ENCODE measurements at places on chromosomes 1 and 21.

DNA sequence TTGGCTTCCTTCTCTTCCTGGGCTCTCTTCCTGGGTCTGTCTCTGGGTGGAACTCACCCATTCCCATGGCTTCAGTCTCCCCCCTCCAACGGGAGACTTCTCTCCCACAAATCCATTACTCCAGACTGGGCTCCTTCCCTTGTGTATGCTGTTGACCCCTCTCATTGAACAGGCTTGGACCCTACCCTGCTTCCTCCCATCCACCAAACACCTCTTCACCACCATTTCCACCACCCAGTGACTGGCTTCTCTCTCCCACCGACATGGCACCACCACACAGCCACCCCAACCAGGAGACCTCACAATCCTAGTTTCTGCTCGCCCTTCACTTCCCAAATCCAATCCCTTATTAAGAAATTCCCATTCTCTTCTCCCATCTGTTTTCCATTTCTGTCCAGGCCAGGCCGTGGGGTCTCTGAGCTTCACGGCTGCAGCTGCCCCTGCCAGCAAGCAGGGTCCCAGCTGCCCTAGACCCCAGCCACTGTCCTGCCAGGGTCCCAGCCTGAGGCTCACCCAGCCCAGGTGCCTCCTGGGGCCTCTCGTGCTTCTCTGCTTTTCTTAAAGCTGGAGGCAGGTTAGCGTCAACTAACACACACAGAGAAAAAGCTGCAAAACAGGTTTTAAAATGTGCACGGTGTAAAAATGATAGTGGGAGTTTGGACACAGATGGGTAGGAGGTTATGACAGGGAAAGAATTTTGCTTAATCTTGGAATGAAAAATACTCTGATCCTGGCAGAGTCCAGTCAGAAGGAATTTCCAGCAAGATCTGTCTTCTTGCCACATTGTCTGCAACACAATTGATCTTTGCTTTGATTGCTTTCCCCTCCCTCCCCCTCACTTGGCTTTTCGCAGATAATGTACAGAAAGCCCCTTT lies 383.8 kb upstream of the VAMP3 start:
- DNase-seq = no peak

DNA sequence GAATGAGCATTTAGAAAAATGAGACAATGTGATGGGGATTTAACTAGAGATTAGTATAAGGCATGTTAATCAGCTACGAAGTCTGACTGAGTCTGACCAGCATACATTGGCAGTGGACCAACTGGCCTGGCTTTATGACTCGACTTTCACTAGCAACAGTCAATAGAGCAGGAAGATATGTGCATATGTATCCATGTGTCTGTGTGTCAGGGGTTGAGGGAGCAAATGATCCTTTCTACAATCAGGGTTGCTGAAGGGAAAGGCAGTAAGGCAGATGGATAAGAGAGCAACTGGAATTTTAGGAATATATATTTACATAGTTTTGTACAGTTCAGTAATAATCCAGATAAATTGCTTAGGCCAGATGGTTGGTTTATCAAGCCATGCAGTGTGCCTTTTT lies 645.6 kb downstream of the PLA2G4A start:
- peak; percentile 56 for DNase-seq

DNA sequence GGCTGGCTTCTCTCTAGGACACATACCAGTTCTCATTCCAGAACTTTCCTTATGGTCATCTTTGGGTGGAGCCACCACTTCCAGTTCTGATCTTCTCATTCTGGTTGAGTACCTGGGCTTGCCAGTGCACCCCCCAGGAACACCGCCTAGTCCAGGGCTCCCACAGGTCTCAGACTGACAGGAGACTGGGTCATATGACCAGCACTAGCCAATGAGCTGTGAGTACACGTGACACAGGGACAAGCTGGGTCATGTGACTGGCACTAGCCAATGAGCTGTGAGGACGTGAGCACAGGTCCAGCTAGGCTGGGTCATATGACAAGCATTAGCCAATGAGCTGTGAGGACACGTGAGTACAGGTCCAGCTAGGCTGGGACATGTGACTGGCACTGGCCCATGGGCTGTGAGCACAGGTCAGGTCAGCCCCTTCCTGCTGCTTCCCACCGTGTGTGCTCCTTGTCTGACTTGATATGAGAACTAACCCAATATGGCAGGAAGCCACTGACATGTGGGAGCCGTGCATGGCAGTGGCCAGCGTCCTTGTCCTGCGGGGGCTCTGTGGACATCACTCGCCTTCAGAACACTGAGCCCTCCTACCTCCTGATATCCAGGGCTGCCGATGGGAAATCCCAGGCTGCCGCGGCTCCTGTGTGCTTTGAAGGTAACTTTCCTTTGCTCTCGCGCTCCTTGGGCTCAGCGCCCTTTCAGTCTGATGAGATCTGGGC lies 22.7 kb downstream of the KRTAP10-1 start:
- DNase-seq = peak; percentile 24

DNA sequence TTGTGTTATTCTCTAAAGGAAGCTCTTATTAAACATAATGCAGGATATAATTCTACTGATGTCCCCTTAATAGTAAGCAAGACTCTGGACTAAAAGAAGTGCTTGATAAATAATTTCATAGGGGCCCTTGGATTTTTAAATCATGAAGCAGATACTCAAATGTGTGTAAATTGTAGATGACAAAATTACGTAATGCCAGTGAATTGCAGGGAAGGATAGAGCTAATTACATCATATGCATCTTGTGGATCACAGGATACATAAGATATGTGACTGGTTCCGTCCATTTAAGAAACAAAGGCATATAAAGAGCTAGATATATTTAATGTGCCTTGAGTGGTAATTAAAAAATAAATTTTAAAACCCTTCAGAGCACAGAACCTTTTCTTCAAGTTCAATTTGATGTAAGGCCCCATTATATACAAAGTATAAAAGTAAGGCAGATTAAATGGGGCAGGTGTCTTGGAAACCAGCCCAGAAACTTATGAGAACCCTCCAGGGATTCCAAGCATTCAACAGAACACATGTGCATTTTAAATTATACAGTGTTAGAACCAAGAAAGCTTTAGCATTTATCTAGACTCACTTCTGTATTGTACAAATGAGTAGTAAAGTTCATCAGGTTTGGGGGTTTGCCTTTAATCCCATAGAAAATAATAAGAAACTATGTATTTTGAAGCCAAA lies 190.4 kb downstream of the NCAM2 start:
- DNase-seq = no peak

GRCh38 chr1:173861731-173862145 lies 6.1 kb downstream of the GAS5 start:
- DNase-seq = peak; percentile 53

DNA sequence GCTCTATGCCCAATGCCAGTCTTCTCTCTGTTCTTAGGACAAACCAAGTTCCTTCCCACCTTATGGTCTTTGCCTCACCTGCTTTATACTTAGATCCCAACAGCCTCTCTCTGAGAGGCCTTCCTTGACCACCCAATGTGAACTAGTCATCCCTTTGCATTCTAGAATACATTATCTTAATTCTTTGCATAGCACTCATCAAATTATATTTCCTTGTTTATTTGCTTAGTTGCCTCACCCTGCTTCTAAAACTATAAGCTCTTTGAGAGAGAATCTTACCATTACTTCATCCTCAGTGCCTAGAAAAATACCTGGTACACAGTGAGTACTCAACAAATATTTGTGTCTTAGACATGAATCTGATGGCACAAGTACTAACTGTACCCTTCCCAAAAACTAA lies 8.0 kb downstream of the PIGP start:
- no peak for DNase-seq

GRCh38 chr1:3321559-3322449 lies 132.7 kb upstream of the ARHGEF16 start:
- no peak for DNase-seq

DNA sequence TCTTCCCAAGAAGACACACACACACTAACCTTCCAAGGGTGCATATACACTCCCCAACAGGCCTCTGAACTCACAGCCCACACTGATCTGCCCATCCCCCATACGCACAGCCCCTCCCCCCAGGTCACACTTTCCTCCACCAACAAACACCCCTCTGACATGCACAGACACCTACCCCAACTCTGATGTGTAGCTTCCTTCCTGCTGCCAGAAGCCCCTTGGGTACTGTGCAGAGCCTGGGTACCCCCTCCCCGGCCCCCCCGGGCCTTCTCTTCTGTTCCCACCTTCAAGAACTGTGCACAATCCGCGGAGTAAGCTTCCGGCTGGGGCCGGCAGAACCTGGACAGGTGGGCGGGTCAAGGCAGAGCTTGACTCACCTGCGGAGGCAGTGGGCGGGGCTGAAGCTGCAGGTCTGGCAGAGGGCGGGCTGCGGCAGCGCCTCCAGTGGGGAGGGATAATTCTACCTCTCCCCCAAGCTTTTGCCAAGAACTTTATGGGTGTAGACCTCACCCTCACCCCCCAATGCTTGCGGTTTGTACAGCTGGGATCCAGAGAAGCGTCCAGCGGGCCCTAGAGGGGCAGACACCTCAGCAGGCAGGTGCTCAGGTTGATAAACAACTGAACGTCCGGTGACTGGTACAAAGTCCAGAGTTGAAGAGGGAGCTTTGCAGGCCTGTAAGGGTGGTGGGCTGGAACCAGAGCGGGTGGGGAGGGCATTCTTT lies at the start of gene C1orf210:
C1orf210 (minus strand) TSS at position 313 of the 722 bp plus-strand sequence. CDS start 2,311 bp downstream, outside the sequence.
- DNase-seq = no peak

DNA sequence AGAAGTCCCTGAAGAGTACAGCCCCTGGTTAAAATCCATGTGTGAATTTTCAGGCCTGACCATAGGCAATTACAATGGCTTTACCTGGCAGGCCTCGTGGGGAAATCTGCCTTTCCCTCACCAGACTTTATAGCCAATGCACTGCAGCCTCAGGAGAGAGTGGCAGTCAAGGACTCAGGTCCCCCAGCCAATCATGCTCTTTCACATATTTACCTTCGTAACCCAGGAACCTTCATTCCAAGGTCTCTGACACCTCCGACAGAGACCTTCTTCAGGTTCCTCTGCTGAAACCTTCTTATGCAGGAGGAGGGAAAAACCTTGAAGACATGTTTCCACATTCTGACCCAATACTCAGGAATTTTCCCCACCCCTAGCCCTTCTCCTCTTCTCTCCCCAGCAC lies 118.9 kb downstream of the FASLG start:
- DNase-seq = no peak

DNA sequence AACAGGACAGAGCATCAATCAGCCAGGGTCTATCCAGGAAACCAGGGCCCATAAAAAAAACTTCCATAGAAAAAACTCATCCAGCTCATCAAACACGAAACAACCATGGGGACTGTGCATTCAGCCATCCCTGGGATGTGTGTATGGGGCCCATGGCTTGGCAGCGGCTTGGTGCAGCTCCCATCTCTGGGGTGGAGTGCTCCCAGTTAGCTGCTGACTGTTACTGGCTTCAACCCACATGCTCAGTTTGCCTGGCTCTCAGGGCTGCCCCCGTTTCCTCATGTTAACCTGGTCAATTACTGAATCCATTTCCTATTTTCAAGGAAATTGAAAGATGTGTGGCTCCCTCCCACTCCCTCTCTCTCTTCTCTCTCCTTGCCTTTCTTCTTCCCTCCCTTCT lies 37.3 kb upstream of the STUM start:
- DNase-seq = no peak

GRCh38 chr1:172019976-172020375 lies 178.7 kb downstream of the DNM3 start:
- DNase-seq = no peak

- no peak for DNase-seq
These were observed 49.6 kb upstream of the NTPCR start for GRCh38 chr1:232900818-232901217.

GRCh38 chr21:33587792-33588484 lies 546 bp downstream of the DONSON start:
- DNase-seq = peak; percentile 57

DNA sequence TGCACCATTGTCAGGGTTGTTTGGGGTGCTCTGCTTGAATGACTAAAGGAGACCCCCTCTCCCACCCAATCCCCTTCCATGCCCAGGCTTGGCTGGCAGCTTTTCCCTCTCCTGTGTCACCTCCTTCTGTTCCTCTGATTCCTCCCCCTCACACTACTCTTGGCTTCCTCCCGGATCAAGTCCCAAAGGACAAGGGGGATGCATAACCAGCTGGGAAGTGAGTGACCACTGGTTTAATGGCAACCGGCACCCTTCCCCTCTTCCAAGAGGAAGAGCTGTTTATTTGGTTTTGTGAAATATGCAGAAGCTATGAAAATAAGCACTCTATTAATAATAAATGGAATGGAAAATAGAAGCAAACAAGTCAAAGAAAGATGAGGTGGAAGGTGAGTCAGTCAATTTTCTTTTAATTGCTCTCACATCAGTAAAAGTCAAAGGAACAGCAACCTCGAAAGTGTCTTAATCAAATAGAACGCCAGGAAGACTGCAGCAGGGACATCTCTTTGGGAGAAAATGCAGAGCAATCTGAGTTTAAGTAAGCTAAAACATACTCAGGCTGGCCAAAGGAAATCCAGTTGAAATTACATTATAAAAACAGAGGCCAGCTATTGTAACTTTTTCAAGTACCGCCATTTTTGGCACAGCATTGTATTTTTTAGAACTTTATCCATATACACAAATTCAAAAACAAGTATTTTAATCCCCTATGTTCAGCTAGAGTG lies 322.5 kb downstream of the SIPA1L2 start:
- DNase-seq = no peak

- no peak for DNase-seq
These were observed 242.6 kb downstream of the ZNF648 start for GRCh38 chr1:181818943-181819342.

DNA sequence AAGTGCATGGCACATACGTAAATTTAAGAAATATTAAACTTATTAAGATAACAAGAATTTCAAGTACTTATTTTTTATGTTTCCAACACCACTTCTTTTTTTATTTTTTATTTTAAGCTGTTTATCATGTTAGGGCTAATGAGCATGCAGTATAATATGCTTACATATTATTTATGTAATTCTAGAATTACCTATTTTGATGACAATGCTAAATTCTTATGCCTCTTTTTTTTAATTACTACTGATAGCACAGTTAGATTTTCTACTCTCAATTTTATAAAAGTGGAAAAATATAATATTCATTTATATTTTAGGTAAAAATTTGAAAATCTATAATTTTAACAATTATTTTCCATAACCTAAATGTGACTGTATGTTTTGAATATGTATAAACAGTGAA lies 713.0 kb downstream of the MRPL39 start:
- DNase-seq = no peak

GRCh38 chr1:41274752-41275545 lies 32.8 kb upstream of the SCMH1 start:
- no peak for DNase-seq

DNA sequence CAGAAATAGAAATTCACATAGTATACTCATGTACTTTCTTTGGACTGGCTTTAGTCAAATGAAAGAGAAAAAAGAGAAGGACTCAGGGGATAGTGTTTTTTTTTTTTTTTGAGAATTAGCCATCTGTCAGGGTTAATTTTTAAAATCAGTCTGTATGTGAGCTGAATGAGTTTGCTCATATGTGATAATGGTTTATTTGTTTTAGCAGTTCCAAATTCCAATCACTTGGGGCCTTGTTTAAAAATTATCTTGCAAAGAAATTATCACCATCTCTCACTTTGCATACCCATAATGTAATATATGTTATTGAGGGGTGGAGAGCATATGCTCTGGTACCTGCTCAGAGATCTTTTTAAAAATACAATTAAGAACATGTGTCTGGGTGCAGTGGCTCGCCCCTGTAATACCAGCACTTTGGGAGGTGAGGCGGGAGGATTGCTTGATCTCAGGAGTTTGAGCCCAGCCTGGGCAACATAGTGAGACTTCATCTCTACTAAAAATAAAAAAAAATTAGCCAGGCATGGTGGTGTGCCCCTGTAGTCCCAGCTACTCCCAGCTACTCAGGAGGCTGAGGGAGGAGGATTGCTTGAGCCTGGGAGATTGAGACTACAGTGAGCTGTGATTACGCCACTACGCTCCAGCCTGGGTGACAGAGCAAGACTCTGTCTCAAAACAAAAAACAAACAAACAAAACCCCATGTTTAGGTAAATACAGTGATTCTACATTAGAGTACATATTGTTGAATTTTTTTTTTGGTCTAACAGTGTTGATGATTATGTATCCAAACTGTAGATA lies 19.7 kb downstream of the GNAI3 start:
- DNase-seq = no peak
